ENCODE measurements at places on chromosomes 7 and 10. TPM values are rescaled to one million over a fixed set of nuclear protein-coding genes. Genes with fewer than 3 reads are reported as not detected.

GRCh38 chr7:112280267-112280666 lies 73.8 kb downstream of the ZNF277 start:
- H3K4me3 ChIP-seq = no peak overlapping the region
- no peaks in the 10 kb centered on the region for H3K27me3 ChIP-seq
- no peaks in the 10 kb centered on the region for H3K36me3 ChIP-seq
- H3K27ac ChIP-seq = no peak overlapping the region

DNA sequence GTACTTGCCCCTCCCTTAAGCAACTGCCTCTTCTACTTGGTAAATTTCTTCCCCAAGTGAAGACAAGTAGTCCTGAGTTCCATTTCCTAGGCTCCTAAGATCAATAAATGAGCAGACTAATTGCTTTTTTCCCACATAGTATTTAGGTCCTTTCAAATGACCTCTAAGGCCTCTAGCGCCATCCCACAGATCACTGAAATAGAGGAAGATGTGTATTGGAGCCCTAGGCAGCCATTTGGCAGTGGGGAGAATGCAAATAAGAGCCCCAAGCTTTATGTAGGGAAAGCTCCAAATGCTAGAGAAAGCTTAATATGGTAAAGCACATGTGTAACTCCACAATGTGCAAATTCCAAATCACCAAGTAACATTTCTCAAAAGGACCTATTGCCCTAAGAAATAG lies 316.5 kb upstream of the PHF14 start:
- H3K36me3 ChIP-seq = no peaks in the 10 kb centered on the region
- H3K27ac ChIP-seq = no peak overlapping the region
- no peaks in the 10 kb centered on the region for H3K4me1 ChIP-seq

DNA sequence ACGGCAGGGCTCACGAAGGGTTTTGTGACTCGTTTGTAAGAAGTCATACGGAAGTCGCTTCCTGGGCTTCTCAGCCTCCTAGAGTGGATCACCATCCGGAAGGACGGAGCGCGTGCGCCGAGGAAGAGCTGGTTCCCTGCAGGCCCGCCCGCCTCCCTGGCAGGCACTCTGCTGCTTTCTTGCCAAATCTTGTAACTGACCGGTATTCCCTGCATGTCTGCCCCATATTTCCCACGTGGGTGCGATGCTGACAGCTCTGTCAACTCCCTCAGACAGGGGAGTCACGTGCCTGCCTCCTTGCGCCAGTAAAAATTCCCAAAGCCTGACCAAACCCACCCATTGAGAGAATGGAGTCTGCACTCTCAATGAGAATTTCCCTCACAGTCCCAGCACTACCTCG lies 12.7 kb downstream of the SHH start:
- peaks cover 83% of the 10 kb centered on the region for H3K27me3 ChIP-seq
- no peak overlapping the region for H3K4me3 ChIP-seq
- H3K27ac ChIP-seq = no peak overlapping the region
- DNase-seq = no peak

GRCh38 chr10:22534849-22535604 lies 179.4 kb downstream of the PIP4K2A start:
- no peaks in the 10 kb centered on the region for H3K4me1 ChIP-seq
- no peak overlapping the region for H3K27ac ChIP-seq

GRCh38 chr7:5766321-5766761 lies 15.1 kb downstream of the RNF216 start:
- peaks cover 2% of the 10 kb centered on the region for H3K4me1 ChIP-seq
- no peak overlapping the region for H3K27ac ChIP-seq
- no peak for DNase-seq
- no peaks in the 10 kb centered on the region for H3K36me3 ChIP-seq

GRCh38 chr7:156589808-156590207 lies 50.8 kb upstream of the RNF32 start:
- DNase-seq = no peak
- H3K4me3 ChIP-seq = no peak overlapping the region
- H3K36me3 ChIP-seq = no peaks in the 10 kb centered on the region
- no peaks in the 10 kb centered on the region for H3K4me1 ChIP-seq
- H3K27ac ChIP-seq = no peak overlapping the region

- H3K36me3 ChIP-seq = no peaks in the 10 kb centered on the region
- H3K27me3 ChIP-seq = no peaks in the 10 kb centered on the region
- DNase-seq = no peak
These were observed 190.9 kb upstream of the CXCL12 start for GRCh38 chr10:44575601-44576380.

C1QL3 gene
- 0.18 TPM for total RNA-seq

DNA sequence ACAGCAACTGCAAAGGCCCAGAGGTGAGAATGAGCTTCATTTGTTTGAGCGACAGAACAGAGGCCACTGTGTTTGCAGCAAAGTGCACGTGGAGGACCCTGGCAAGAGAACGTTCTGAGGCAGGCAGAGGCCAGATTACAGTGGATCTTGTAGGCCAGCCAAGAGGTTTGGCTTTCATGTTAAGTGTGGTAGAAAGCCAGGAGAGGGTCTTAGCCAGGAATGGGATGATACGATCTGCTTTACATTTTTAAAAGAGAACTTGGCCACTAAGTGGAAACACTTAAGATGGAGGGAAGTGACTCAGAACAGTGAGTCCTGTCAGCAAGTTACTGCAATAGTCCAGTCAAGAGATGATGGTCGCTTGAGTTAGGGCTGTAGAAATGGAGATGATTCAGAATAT lies 4.6 kb downstream of the CCDC136 start:
- no peak overlapping the region for H3K27ac ChIP-seq
- no peaks in the 10 kb centered on the region for H3K27me3 ChIP-seq
- peaks cover 18% of the 10 kb centered on the region for H3K4me1 ChIP-seq
- no peaks in the 10 kb centered on the region for H3K36me3 ChIP-seq
- DNase-seq = no peak

DNA sequence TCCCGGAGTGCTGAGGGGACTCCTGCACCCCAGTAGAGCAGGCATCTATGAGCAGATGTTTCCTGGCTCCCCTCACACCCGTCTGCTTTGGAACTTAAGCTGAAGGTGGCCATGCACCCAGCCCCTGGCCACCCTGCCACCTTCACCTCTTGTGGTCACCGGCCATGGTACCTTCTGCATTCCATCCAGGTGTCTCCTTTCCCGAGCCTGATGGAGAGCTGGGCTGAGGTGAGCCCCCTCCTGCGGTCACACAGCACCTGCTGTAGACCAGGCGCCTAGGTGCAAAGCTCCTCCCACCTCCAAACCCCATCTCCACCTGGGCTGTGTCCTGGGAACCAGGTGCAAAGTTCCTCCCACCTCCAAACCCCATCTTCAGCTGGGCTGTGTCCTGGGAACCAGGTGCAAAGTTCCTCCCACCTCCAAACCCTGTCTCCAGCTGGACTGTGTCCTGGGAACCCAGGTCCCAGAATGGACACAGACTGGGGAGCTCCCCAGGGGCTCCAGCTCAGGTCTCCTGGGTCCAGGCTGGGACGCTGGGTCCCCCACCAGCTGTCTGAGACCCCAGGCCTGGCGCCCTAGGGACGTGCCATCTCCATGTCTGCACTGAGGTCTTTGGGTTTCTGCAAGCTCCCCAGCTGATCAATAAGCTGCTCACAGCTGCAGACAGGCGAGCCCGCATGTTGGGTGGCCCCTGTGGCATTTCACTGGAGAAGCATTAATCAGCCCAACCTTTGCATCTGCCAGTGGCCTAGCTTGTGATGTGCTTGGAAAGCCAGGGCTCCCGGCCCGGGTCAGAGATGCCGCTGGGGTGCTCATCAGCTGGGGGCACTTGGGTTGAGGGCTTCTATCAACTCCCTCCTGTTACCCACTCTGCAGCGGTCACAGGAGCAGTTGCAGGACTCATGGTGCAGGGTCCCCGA lies 61.2 kb upstream of the INPP5A start:
- H3K27me3 ChIP-seq = no peaks in the 10 kb centered on the region
- no peak overlapping the region for H3K27ac ChIP-seq
- H3K36me3 ChIP-seq = no peaks in the 10 kb centered on the region
- DNase-seq = peak; percentile 69
- H3K4me3 ChIP-seq = no peak overlapping the region

- H3K36me3 ChIP-seq = no peaks in the 10 kb centered on the region
- DNase-seq = no peak
- H3K4me1 ChIP-seq = no peaks in the 10 kb centered on the region
- H3K27ac ChIP-seq = no peak overlapping the region
These were observed 7.2 kb upstream of the MBL2 start for GRCh38 chr10:52779541-52780390.

VWA2 gene
- total RNA-seq = 18.1 TPM

DNA sequence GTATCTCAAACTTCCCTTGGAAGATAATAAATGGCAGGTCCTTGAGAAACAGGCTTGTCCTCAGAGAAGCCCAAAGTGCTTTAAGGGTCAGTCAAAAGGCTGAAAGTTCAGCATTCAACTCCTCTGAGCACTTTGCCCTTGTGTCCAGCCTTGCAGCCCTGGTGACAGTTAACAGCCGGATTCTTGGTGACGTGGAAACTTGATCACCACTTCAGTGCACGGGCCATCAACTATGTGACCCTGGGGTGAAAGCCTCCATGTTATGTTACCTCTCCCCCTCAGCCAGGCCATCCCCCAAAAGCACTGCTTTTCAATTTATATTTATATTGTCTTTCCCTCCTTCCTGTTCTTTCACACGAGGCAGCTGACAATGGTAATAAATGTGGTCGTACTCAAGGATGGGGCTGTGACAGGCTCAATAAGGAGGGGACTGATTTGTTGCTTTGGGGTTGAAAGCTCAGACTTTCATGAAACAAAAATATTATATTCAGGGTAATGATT lies 164.0 kb upstream of the NRP1 start:
- H3K4me1 ChIP-seq = no peaks in the 10 kb centered on the region
- H3K27me3 ChIP-seq = no peaks in the 10 kb centered on the region
- H3K36me3 ChIP-seq = no peaks in the 10 kb centered on the region
- no peak overlapping the region for H3K27ac ChIP-seq
- no peak overlapping the region for H3K4me3 ChIP-seq

LOXL4 gene
- 2.3 TPM for total RNA-seq

DNA sequence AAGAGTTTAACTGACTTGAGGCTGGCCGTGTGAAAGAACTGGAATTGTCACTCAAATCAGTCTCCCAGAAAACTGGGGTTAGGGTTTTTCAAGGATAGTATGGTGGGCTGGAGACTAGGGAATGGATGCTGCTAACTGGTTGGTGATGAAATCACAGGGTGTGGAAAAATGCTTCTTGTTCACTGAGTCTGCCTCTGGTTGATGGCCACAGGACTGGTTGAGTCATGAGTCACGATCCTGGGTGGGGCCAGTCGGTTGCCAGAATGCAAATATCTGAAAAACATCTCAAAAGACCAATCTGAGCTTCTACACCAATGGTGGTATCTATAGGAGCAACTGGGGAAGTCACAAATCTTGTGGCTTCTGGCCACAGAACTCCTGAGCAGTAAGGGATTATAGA lies 16.3 kb upstream of the BAMBI start:
- H3K27ac ChIP-seq = no peak overlapping the region
- DNase-seq = no peak
- peaks cover 10% of the 10 kb centered on the region for H3K27me3 ChIP-seq
- H3K36me3 ChIP-seq = no peaks in the 10 kb centered on the region

- no peaks in the 10 kb centered on the region for H3K4me1 ChIP-seq
- DNase-seq = no peak
These were observed 51.9 kb upstream of the GNAT3 start for GRCh38 chr7:80563561-80564327.

DNA sequence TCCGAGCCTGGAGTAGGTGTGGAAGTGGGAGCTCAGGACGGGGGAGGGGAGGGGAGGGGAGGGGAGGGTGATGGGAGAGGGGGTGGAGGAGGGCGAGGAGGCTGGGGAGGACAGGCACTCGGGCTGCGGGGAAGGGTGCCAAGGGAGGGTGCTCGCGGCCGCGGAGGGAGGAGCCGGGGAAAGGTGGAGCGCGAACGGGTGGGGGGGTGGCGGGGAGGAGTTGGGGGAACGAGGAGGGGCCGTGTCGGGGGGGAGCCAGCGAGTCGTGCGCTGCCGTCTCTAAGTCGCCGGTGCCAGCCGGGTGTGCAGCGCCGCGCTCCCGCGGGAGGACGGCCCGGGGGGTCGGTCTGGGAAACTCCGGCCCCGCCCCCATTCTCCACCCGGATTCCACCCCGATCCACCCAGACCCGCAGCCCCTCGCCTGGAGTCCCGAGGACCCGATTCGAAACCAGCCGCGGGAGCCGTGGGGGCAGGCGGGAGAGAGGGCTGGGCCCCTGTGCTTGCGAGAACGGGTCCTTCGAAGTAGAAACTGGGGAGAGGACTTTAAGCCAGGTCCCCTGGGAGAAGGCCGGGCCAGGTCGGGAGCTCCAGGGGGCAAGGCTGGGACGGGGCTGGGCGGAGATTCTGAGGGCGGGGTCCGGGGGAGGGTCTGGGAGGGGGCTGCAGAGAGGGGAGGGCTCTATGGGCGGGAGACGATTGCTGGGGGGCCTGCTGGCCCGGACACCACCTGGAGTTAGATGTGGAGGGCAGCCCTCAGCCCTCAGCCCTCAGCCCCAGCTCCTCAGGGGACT lies at the start of gene ZNF467:
Gene ZNF467, minus strand, starts transcription at position 143 of the 791 bp plus-strand sequence. CDS start 2,556 bp downstream, outside the sequence.
- peak within 1 kb of the TSS; percentile 55 for H3K27ac ChIP-seq
- H3K27me3 ChIP-seq = no peaks in the 10 kb centered on the region
- H3K4me1 ChIP-seq = peaks cover 38% of the 10 kb centered on the region
- peak within 1 kb of the TSS; percentile 77 for H3K4me3 ChIP-seq

PNLIPRP3 gene
- 53.9 TPM for total RNA-seq

DNA sequence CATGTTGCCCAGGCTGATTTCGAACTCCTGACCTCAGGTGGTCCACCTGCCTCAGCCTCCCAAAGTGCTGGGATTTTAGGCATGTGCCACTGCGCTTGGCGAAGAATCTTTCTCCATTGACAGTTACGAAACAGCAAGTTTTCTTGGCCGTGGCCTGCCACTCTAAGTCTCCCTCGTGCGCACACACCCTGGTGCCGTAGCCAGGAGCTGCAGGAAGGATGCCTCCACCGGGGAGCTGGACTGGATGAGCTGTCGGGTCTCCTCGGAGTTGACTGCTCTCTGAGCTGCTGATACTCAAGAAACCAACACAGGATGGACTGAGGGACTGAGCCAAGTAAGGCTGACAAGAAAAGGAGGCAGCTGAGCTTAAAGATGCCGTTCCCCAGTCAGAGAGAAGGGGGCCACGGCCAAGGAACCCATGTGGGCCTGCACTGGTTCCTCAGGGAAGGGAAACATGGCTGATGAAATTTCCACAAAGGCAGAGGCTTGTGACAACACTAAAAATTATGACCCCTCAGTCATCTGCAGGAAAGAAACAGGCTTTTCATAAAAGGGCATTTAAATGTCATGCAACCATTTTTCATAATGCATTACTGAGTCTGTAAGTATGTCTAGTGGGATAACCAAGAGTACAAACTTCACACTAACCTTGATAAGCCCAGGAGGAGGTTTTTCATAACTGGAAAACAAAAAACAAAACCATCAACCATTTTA lies 27.7 kb upstream of the FKBP9 start:
- H3K36me3 ChIP-seq = peaks cover 55% of the 10 kb centered on the region
- no peaks in the 10 kb centered on the region for H3K27me3 ChIP-seq
- no peak overlapping the region for H3K27ac ChIP-seq
- no peak for DNase-seq
- H3K4me3 ChIP-seq = no peak overlapping the region

DNA sequence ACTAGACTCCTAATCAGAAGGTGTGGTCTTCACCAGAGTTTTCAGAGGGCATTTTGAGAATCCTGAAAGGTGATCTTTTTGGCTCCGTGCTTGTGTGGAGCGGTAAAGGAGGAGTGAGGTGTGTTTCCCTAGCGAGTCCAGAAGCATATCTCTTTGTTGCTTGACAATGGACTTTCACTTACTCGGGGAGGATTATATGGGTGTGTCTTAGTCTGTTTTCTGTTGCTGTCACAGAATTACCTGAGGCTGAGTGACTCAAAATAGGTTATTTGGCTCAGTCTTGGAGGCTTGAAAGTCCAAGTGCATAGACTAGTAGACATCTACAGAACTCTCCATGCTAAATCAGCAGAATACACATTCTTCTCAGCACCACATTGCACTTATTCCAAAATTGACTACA lies 57.9 kb downstream of the AKR1C4 start:
- no peaks in the 10 kb centered on the region for H3K36me3 ChIP-seq
- no peak overlapping the region for H3K4me3 ChIP-seq
- H3K4me1 ChIP-seq = no peaks in the 10 kb centered on the region
- no peak overlapping the region for H3K27ac ChIP-seq
